HuH-7 (cell line): ENCODE measurements at places on chromosomes 12 and 14.

DNA sequence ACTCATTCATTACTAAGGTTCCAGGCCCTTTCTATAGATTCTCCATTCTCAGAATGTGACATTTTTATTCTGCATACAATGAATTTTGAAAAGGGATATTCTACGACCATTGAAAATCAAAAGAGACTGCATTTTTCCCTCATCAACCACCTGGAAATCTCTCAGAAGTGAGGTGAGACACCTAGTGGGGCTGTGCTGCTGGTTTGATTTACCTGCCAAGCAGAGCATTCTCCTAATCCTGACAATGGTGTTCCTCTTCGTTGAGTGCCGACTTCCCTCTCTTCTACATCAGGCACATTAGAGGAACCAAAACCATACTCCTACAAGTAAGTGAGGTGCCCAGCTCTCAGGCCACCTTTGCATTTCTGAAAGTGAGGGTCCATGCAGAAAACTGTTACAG, 14.9 kb downstream of the CKB start:
- no peak for DNase-seq

GRCh38 chr12:93234641-93235040, 143.1 kb upstream of the NUDT4 start:
- DNase-seq, result no peak

DNA sequence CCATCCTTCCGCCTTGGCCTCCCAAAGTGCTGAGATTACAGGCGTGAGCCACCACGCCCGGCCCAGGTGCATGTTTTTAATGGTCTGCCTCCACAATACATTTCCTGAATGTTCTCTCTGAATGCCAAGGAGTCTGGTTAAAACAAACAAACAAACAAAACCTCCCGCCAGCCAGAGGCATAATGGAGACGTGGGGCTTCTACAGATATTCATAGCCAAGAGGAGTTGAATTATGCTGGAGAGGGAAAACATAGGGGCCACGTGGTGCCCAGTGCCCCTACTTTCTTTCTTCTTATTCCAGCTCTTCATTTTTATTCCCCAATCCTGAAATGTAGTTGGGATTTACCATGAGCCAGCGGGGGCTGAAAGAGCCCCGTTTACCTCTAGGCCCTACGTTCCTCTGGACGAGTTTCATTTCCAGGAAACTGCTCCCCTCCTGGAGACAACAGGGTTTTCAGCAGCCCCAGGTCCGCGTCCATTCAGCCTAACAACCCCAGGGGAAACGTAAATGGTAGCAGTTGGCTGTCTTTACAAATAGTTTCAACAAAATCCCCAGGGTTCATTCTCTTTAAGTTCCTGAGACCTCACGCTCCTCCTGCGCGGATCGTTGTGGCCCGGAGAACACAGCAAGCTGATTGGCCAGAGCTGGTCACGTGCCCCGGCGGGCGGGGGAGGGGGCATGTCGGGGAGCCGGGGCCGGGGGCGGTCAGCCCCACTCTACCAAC, 108.5 kb upstream of the ESRRB start:
- peak; percentile 70 for DNase-seq

- no peak for DNase-seq
These were observed 390.6 kb upstream of the TBX3 start for GRCh38 chr12:115074617-115075016.

DNA sequence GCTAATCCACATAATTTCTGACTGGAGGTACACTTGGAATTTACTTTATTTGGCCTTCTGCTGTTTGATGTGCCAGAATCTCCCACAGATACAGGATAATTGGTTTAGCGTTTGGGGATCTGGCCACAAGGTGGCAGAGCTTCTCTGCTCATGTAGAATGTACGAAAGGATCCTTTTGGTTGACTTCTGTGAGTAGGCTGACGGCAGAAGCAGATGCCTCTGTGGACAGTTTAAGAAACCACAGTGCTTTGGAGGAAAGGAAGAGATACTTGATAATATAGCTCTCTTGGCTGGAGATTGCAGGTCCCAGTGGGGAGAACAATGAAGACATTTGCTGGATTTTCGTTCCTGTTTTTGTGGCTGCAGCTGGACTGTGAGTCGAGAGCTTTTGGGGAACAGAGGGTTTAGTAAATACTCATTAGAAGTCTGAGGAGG, 75.3 kb upstream of the OR4E1 start:
- DNase-seq, result peak; percentile 15

- peak; percentile 92 for DNase-seq
These were observed 1.4 kb downstream of the FIGNL2 start for GRCh38 chr12:51846911-51847642.
